ENCODE measurements at places on chromosomes 12 and 14. TPM values are rescaled to one million over a fixed set of nuclear protein-coding genes. Genes with fewer than 3 reads are reported as not detected.

PTPN21 gene
- 22.2 TPM for total RNA-seq

CLEC1A gene
- total RNA-seq = 1.2 TPM

LAG3 gene
- 0.56 TPM for total RNA-seq

TAS2R9 gene
- total RNA-seq = not detected

NR4A1 gene
- 10.4 TPM for total RNA-seq

RIN3 gene
- 20.8 TPM for total RNA-seq

GPD1 gene
- total RNA-seq = not detected

IL26 gene
- not detected for total RNA-seq

CFAP251 gene
- 3.3 TPM for total RNA-seq

BCL2L2 gene
- total RNA-seq = 32.4 TPM

NANOG gene
- not detected for total RNA-seq

AICDA gene
- total RNA-seq = not detected

CABP1 gene
- 0.21 TPM for total RNA-seq

ASIC1 gene
- 2.3 TPM for total RNA-seq

SLC38A4 gene
- total RNA-seq = 10.9 TPM

TAS2R50 gene
- total RNA-seq = 0.22 TPM

NPFF gene
- total RNA-seq = not detected

LBHD2 gene
- total RNA-seq = not detected

ARHGAP9 gene
- total RNA-seq = 0.37 TPM

ALDH6A1 gene
- 14.2 TPM for total RNA-seq

ARL1 gene
- total RNA-seq = 166 TPM

KLHDC1 gene
- total RNA-seq = 1.5 TPM

NFE2 gene
- total RNA-seq = 0.59 TPM

CKB gene
- total RNA-seq = 23.3 TPM

KCNA5 gene
- total RNA-seq = not detected

TRAF3 gene
- 21.0 TPM for total RNA-seq

TNS2 gene
- total RNA-seq = 65.1 TPM

AHNAK2 gene
- total RNA-seq = 49.7 TPM

PLA2G1B gene
- total RNA-seq = not detected

DTX1 gene
- total RNA-seq = not detected

SOAT2 gene
- total RNA-seq = 0.32 TPM

FGD6 gene
- 5.3 TPM for total RNA-seq

CACNA2D4 gene
- not detected for total RNA-seq

TUBA1A gene
- total RNA-seq = 256 TPM

RNU4-1 gene
- total RNA-seq = 1,681 TPM

STAC3 gene
- total RNA-seq = 0.21 TPM

TDG gene
- total RNA-seq = 16.4 TPM

SERPINA9 gene
- not detected for total RNA-seq

ARHGDIB gene
- total RNA-seq = 0.59 TPM

PLEKHD1 gene
- not detected for total RNA-seq

GUCY2C gene
- 0.06 TPM for total RNA-seq

B3GNT4 gene
- total RNA-seq = 0.21 TPM

TMBIM4 gene
- 98.6 TPM for total RNA-seq

CLEC2A gene
- not detected for total RNA-seq

CCDC175 gene
- not detected for total RNA-seq

GNB3 gene
- 5.5 TPM for total RNA-seq

OR11H7 gene
- not detected for total RNA-seq

GLI1 gene
- 1.6 TPM for total RNA-seq

RIPK3 gene
- not detected for total RNA-seq

PXN gene
- total RNA-seq = 320 TPM

TMPRSS12 gene
- not detected for total RNA-seq

Measured in HFFc6 (cell line).